ENCODE measurements at places on chromosomes 2 and 18.

DNA sequence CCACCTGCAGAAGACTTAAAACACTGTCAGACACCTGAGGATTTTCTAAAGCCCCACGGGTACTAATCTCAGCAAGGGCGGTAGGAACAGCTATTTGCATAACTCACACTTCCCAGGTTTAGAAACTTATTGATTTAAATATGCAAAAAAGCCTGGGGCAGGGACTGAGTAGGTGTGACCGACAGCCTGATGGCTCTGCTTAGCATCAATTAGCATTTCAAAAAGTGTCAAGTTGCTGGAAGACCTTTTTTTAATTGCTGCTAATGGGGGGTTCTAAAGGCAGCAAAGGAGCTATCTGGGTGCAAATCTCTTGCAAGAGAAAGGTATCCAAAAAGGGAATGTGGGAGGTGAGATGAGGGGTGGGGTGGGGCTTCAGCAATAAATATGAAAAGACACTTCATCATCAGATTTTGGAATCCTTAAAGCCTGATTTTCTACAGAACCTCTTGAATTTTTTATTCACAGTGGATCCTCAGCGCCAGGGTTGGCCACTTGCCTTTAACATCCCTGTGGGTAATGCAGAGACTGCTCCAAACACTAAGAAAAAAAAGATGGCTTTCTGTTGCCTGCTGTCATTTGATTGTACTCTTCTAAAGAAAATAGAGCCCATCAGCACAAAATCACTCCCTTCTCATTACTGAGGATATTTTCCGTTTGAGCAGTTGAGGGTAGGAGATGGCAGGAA lies 121.1 kb upstream of the RMP24 start:
- no peaks in the 10 kb centered on the region for H3K27me3 ChIP-seq
- H3K4me1 ChIP-seq, result no peaks in the 10 kb centered on the region
- DNase-seq, result no peak
- no peaks in the 10 kb centered on the region for H3K36me3 ChIP-seq
- H3K4me3 ChIP-seq, result no peak overlapping the region
- no peak overlapping the region for H3K27ac ChIP-seq

DNA sequence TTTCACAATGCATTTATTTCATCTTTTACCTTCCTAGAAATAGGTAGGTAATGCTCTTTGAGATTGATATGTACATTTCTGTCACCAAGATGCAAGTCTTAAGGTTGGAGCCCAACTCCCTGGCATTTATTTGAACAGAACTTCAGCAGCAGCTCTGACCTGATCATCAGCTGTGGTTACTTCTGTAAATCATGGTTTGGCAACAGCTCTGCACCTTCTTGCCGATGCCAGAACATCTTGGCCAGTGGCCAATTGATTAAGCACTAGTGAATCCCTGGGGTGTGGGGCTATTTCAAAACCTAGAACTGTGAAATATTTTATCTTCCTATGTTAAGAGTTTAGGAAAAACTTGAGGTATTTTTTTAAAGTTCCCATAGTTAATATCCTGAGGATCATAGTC lies 124.8 kb upstream of the NYAP2 start:
- DNase-seq, result peak; percentile 1
- no peak overlapping the region for H3K4me3 ChIP-seq
- no peaks in the 10 kb centered on the region for H3K27me3 ChIP-seq
- H3K36me3 ChIP-seq, result no peaks in the 10 kb centered on the region
- H3K4me1 ChIP-seq, result no peaks in the 10 kb centered on the region

GRCh38 chr2:61807036-61807757 lies 46.7 kb downstream of the FAM161A start:
- H3K4me1 ChIP-seq, result no peaks in the 10 kb centered on the region
- no peak overlapping the region for H3K27ac ChIP-seq
- no peaks in the 10 kb centered on the region for H3K36me3 ChIP-seq
- H3K27me3 ChIP-seq, result no peaks in the 10 kb centered on the region
- no peak overlapping the region for H3K4me3 ChIP-seq

- no peaks in the 10 kb centered on the region for H3K36me3 ChIP-seq
- no peak overlapping the region for H3K27ac ChIP-seq
- DNase-seq, result no peak
- no peaks in the 10 kb centered on the region for H3K4me1 ChIP-seq
These were observed 35.8 kb upstream of the PGAP1 start for GRCh38 chr2:196962325-196962724.

- no peaks in the 10 kb centered on the region for H3K4me1 ChIP-seq
- no peaks in the 10 kb centered on the region for H3K36me3 ChIP-seq
- H3K27ac ChIP-seq, result no peak overlapping the region
- DNase-seq, result no peak
These were observed 143.6 kb upstream of the ZSWIM2 start for GRCh38 chr2:186992597-186992996.

DNA sequence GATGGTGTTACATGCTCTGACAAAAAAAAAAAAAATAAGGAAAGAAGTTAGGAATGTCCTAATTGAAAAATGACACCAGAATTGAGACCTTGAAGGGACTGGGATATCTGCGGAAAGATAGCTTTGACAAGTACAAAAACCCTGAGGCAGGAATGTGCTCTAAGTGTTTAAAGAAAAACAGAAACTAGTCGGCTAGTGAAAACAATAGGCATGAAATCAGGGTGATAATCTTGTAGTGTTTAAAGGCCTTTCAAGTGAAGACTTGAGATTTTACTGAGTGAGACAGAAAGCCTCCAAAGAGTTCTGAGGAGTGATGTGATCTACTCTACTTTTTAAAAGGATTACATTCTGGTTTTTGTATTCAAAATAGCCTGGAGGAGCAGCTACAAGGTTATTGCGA lies 107.4 kb downstream of the COBLL1 start:
- no peaks in the 10 kb centered on the region for H3K27me3 ChIP-seq
- DNase-seq, result no peak
- no peak overlapping the region for H3K27ac ChIP-seq
- H3K4me3 ChIP-seq, result no peak overlapping the region
- no peaks in the 10 kb centered on the region for H3K36me3 ChIP-seq
- H3K4me1 ChIP-seq, result peaks cover 8% of the 10 kb centered on the region

DNA sequence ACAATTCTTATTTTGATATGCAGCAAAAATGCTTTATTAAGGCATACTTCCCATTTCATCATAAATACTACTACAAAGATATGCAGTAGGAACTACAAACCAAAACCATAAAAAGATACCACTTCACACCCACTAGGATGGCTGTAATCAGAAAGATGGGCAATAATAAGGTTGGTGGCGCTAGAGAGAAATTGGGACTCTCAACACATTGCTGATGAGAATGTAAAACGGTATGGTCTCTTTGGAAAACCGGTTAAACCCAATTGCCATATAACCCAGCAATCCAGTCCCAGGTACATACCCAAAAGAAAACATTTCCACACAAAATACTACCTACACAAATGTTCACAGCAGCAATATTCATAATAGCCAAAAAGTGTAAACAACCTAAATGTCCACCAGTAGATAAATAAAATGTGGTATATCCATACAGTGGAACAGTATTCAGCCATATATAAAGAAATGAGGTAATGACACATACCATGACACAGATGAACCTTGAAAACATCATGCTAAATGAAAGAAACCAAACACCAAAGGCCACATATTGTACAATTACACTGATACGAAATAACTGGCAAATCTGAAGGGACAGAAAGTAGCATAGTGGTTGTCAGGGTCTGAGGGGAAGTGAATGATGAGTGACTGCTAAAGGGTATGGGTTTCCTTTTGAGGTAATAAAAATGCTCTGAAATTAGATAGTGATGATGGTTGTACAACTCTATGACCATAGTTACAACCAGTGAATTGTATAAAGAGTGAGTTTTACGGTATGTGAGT lies 12.7 kb downstream of the SP3 start:
- peak; percentile 27 for DNase-seq
- peaks cover 7% of the 10 kb centered on the region for H3K4me1 ChIP-seq
- H3K4me3 ChIP-seq, result peak overlapping the region; percentile 39
- H3K36me3 ChIP-seq, result peaks cover 2% of the 10 kb centered on the region

DNA sequence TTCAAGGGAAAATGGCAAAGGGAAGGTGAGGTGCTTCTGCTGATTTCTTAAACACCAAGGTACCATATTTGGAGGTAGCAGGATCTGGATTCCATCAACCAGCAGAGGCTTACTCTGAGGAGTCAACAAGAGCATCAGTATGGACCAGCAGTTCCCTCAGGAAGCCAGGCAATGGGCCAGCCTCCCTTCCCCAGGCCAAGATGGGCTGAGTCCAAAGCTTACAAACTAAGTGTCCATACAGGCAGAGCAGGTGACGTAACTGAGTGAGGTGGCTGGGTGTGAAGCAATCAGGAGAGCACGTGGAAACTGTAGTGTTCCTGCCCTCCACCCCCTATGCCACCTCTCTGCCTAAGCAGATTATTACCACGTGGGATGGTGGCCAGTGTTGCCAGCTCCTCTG lies 134.2 kb upstream of the HNRNPA3 start:
- DNase-seq, result no peak
- no peak overlapping the region for H3K4me3 ChIP-seq
- H3K36me3 ChIP-seq, result no peaks in the 10 kb centered on the region
- H3K4me1 ChIP-seq, result no peaks in the 10 kb centered on the region

GRCh38 chr2:40639320-40639719 lies 187.4 kb upstream of the SLC8A1 start:
- no peaks in the 10 kb centered on the region for H3K27me3 ChIP-seq
- DNase-seq, result no peak
- H3K27ac ChIP-seq, result no peak overlapping the region
- H3K36me3 ChIP-seq, result no peaks in the 10 kb centered on the region

DNA sequence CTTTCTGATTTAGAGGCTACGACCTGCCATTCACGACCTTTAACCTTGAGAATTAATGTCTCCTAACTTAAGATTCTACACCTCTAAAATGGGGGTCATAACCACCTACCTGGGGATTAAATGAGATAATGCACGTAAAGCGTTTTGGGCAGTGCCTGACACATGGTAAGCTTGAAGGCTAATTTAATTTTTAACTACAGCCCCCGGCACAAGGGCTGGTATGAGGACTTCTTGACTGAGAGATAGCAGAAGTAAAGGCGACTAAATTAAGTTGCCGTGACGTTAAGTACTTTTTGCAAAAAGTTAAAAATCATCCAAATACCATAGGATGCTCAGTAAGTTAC lies 549 bp downstream of the MRPL35 start:
- H3K27ac ChIP-seq, result peak overlapping the region; percentile 58
- no peaks in the 10 kb centered on the region for H3K27me3 ChIP-seq
- DNase-seq, result peak; percentile 21

- H3K4me3 ChIP-seq, result no peak overlapping the region
- H3K27me3 ChIP-seq, result no peaks in the 10 kb centered on the region
These were observed 21.5 kb downstream of the IWS1 start for GRCh38 chr2:127504552-127505430.

DNA sequence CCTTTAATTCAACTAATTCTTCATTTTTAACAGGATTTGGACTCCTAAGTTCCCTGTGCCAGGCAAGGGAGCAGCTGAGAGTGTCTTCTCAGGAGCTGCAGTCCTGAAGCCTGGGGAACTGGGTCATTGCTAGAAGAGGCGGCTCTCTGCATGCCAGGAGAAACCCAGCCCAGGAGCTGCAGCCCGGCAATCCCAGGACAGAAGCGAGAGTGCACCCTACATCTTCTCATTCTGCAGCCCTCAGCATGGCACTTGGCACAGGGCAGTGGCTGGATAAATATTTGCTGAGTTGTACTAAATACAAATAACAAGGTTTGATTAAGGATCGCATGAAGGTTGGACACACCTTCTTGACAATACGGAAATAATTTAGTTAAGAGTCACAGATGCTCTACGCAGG lies 244.9 kb upstream of the PXDN start:
- H3K4me1 ChIP-seq, result peaks cover 7% of the 10 kb centered on the region
- H3K36me3 ChIP-seq, result no peaks in the 10 kb centered on the region
- no peak for DNase-seq
- H3K27ac ChIP-seq, result no peak overlapping the region

DNA sequence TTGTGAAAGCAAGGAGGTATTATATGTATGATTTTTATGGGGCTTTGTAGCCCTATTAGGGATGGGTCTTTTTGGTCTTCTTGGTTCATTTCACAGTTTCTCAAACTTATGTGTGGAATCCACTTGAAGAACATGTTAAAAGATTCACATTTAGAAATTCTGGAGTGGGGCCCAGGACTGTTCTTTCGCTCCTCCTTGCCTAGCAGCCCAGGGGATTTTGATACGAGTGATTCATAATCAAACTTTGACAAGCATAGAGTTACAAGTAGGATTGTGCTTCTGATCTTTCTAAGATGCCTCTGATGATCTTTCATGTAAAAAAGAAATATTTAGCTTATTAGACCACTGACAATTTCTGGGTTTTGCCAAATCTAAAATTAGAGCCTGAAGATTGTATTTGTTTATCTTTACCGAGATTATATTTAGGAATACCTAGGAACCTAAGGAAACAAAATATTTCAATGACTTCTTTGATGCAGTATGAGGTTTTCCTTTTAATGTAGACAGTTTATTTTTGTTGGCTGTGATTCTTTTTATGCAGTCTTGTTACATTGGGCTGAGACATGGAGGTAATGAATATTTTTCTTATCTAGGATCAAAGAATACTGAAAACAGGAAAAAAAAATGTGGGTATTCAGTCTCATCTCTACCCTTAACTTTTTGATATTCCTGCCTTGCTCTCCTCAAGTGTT lies 324.0 kb downstream of the PARD3B start:
- no peak overlapping the region for H3K27ac ChIP-seq
- DNase-seq, result no peak
- no peaks in the 10 kb centered on the region for H3K4me1 ChIP-seq
- no peaks in the 10 kb centered on the region for H3K27me3 ChIP-seq
- no peak overlapping the region for H3K4me3 ChIP-seq

DNA sequence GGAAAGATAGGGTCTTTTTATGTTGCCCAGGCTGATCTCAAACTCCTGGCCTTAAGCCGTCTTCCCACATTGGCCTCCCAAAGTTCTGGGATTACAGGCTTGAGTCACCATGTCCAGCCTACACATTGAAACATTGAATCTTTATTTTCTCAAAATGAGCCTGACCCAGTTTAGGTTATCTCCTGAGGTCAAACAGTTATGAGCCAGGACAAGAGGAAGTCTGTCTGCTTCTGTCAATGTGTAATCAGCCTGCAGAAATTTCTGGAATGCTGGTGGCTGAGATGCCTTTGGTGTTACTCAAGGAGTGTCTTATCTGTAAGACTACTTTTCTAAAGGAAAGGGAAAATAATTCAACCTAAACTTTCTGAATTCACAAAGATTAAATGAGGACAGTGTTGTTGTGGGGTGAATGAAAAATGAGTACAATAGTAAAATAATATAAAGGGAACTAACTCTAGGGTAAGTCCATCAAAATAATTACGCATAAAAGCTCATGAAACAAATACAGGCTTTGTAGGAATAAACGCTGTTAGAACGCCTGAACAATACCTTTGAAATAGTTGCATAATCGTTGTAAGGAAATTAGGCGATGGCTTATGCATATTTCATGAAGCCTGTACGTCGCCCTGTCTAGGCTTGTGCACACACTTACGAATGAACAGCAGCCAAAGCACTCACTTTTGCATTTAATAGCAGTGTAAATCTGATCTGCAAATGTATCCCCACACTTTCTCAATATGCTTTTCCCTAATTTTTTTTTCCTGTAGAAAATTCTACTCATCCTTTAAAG lies 260.8 kb downstream of the RDH14 start:
- H3K27me3 ChIP-seq, result no peaks in the 10 kb centered on the region
- H3K4me3 ChIP-seq, result no peak overlapping the region
- no peaks in the 10 kb centered on the region for H3K36me3 ChIP-seq
- H3K27ac ChIP-seq, result no peak overlapping the region
- no peak for DNase-seq

GRCh38 chr2:106851881-106852501 lies 34.0 kb downstream of the ST6GAL2 start:
- no peaks in the 10 kb centered on the region for H3K27me3 ChIP-seq
- H3K27ac ChIP-seq, result no peak overlapping the region
- no peak for DNase-seq
- no peaks in the 10 kb centered on the region for H3K4me1 ChIP-seq
- H3K36me3 ChIP-seq, result no peaks in the 10 kb centered on the region
